Lung (tissue), 17 donors: ENCODE measurements at places on chromosomes 5 and 9. TPM values are rescaled to one million over a fixed set of nuclear protein-coding genes. Genes with fewer than 3 reads are reported as not detected.

GRCh38 chr9:113558632-113559502 is 95.3 kb downstream of the RGS3 start:
- DNase-seq = peak; percentile 79

DNA sequence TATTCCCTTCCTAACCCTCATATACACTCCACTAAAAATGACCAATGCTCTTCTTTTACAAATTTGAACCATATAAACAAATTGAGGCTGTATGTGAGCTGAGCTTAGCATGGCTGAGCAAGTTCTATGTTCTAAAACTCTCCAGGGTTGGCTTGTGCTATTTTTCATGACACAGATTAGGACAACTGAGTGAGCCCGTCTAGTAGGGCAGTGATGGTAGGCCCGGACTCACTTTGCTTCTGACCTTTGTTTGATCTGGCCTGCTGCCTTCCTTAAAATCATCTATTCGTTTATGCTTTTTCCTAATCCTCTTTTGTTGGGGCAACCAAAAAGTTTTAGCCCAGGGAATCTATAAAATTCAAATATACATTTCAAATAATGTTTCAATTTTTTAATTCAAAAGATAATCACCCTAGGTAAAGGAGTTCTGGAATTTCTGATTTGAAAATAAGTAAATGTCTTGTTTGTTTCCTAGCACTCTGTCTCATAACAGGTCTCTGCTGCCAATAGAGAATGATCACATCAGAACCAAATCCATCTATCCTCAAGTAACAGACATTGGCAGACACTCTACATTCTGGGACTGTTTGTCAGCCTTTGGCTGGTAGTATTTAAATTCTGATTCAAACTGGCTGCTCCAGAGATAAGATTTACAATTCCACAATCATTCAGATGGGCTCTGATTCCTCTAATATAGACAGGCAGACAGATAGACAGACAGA is 217.0 kb upstream of the TARS1 start:
- DNase-seq = no peak

DNA sequence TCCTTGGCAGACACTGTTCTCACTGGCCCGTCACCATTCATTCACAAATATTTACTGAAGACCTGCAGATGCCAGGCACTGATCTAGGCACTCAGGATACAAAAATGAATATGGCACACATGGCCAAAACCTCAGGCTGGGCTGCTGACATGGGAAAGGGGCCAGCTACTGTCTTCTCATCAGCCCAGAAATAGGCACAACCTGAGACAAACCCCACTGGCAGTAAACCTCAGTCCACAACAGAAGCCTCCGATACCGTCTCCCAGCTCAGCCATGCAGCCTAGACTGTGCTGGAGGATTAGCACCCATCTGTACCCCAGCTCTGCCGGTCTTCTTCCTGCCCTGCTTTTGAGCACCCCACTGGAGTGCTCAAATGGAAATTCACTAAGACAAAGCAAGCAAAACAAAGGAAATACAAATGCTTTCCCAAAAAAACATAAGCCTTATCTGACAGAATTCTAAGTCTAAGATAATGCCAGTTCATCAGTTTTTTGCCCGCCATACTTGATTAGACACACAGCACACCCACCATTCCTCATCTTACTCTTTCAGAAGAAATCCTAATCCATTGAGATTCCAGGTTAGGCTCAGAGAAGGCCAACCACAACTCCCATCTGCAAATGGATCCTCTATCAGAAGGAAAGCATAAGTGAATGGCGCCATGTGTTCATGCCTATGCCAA is 8.2 kb downstream of the P4HA2 start:
- DNase-seq = no peak

DNA sequence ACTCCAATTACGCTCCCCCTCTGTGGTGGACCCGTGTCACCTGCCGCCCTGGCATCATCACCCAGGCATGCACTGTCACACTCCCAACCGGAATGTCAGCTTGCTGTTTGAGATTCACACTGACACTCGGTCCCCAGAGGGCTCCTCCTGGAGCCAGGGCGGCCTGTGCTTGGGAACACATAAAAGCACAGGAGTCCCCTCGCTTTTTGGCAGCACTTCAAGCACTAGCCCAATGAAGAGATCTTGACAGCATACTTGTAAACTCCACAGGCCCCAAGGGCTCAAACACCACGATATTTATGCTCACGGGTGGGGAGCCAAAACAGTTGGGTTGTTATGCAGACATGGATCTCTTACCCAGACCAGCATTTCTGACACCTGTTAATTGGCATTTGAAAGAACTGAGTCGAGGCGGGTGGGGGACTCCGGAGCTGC is 90.8 kb upstream of the EGFLAM start:
- peak; percentile 7 for DNase-seq

- DNase-seq = no peak
Measured at GRCh38 chr5:150503386-150503785, 4.5 kb upstream of the NDST1 start.

DNA sequence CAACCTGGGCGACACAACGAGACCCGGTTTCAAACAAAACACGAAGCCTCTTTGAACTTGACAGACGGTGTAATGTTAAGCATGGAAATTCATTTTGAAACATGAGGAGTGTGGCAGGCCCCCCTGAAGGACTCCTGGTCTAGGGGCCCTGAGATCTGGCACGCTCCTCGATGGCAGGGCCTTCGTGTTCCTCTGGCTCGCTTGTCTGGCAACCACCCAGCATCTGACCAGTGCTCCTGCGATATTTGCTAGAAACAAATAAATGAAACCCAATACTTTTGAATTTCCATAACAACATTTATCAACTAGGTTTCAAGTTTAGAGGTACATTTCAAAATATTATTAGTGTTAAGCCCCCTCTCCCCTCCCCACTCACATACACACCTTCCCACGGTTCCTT is 193.0 kb downstream of the ERCC6L2 start:
- DNase-seq = peak; percentile 69

DNA sequence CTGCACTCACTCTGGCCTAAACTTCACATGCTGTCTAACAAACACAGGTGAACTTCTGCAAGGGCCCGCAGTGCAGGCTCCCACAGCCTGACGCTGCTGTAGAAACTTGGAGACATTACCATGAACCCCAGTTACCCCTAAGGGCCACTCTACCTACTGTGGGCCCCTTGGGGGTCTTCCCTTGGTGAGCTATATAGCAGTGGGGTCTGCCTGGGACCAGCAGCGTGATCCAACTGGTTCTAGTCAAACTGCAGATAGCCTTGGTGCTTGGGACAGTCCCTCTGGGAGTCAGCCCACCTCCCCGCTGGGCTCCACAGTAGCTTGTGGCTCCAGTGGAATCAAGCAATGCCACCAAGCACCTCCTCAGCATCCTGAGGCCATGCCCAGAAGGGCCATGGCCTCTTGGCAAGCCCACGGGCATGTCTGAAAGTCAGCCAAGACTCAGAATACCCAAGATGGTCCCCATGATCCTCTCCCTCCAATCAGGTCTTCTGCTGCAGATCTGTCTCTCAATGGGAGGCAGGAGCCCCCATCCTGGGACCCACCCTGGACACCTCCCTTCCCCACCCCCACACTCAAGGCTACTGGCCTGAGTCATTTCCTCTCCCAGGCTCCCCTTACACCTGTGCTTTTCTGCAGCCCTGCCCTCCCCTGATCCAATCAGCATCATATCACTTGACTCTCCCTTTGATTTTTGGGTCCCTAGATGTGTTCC is 230.0 kb upstream of the IRX1 start:
- no peak for DNase-seq

ZBTB6 gene
- 8.0 TPM for total RNA-seq

AHRR gene
- total RNA-seq = 1.7 TPM

SLC4A9 gene
- 0.18 TPM for total RNA-seq
